Upper lobe of right lung (tissue), 1 donor: ENCODE measurements at places on chromosomes 1 and 21. TPM values are rescaled to one million over a fixed set of nuclear protein-coding genes. Genes with fewer than 3 reads are reported as not detected.

Gene AMY2B
- total RNA-seq, result 25.4 TPM

Gene SPRR2A
- not detected for total RNA-seq

Gene CFHR1
- not detected for total RNA-seq

Gene FCRL5
- total RNA-seq, result 0.93 TPM

Gene LRRC41
- total RNA-seq, result 53.6 TPM

Gene LAD1
- 42.6 TPM for total RNA-seq

DNA sequence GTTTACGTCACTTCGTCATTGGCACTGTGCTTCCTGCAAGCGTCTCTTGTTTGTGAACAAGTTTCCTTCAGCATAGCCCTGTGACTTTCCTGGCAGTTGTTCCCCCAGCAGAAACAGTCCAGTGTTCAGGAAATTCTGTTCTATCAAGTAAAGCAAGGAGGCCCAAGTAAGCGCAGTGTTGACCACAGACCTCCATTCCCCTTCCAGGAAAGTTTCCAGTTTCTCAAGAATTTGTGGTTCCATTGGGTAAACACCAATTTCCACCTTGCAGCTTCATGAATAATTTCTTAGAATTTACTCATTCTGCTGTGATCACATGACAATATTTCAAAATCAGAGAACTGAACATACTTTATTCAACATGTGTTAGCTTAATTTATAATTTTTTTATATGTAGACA, 88.5 kb upstream of the ETV3 start:
- H3K36me3 ChIP-seq, result no peaks in the 10 kb centered on the region
- no peak for DNase-seq
- H3K27me3 ChIP-seq, result no peaks in the 10 kb centered on the region
- no peaks in the 10 kb centered on the region for H3K4me1 ChIP-seq

DNA sequence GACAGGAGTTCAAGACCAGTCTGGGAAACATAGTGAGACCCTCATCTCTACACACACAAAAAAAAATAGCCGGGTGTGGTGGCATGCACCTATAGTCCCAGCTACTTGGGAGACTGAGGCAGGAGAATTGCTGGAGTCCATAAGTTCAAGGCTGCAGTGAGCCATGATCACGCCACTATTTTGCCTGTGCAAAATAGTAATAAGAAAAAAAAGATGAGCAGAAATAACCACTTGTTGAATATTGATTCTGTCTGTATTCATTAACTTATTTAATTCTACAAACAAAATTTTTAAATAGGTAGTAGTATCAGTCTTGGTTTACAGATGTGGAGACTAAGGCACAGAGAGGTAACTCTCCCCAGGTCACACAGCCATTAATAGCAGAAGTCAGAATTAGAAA, 16.9 kb downstream of the LRRC40 start:
- H3K36me3 ChIP-seq, result peaks cover 9% of the 10 kb centered on the region
- H3K4me1 ChIP-seq, result no peaks in the 10 kb centered on the region
- no peak overlapping the region for H3K4me3 ChIP-seq
- no peaks in the 10 kb centered on the region for H3K27me3 ChIP-seq
- no peak overlapping the region for H3K27ac ChIP-seq
- no peak for DNase-seq

DNA sequence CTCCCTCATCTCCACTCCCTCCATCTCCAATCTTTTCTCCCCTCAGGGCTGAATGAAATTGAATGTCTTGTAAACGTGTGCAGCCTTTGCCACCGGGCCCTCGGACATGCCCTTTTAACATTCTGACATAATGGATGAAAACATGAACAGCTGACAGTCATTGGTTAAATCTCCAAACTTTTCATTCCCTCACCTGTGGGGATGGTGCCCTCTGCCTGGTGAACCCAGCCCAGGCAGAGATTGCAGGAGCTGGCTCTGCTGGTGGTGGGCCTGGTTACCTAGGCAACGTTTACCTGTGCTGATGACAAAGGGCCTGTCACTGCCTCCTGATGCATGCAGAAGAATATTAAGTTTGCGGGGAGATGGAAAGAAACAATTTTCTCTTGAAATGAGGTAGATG, 21.3 kb downstream of the ST6GALNAC3 start:
- H3K27me3 ChIP-seq, result no peaks in the 10 kb centered on the region
- H3K4me3 ChIP-seq, result no peak overlapping the region
- H3K27ac ChIP-seq, result no peak overlapping the region
- H3K36me3 ChIP-seq, result no peaks in the 10 kb centered on the region
- DNase-seq, result no peak
- H3K4me1 ChIP-seq, result no peaks in the 10 kb centered on the region

GRCh38 chr1:97919585-97920261, 1.1 kb downstream of the DPYD start:
- no peaks in the 10 kb centered on the region for H3K36me3 ChIP-seq
- no peak for DNase-seq
- H3K27me3 ChIP-seq, result no peaks in the 10 kb centered on the region
- peak overlapping the region; percentile 94 for H3K27ac ChIP-seq
- H3K4me3 ChIP-seq, result peak overlapping the region; percentile 84
- peaks cover 32% of the 10 kb centered on the region for H3K4me1 ChIP-seq

- no peak overlapping the region for H3K27ac ChIP-seq
- peaks cover 40% of the 10 kb centered on the region for H3K4me1 ChIP-seq
- peak overlapping the region; percentile 67 for H3K4me3 ChIP-seq
- no peak for DNase-seq
Measured at GRCh38 chr1:182841368-182841988, 2.3 kb downstream of the DHX9 start.

- H3K36me3 ChIP-seq, result peaks cover 2% of the 10 kb centered on the region
- H3K4me1 ChIP-seq, result peaks cover 32% of the 10 kb centered on the region
- H3K27ac ChIP-seq, result peak overlapping the region; percentile 85
- H3K27me3 ChIP-seq, result no peaks in the 10 kb centered on the region
Measured at GRCh38 chr1:37691497-37692077, 729 bp upstream of the CDCA8 start.

GRCh38 chr1:112737573-112737972, 22.4 kb upstream of the PPM1J start:
- no peaks in the 10 kb centered on the region for H3K4me1 ChIP-seq
- no peaks in the 10 kb centered on the region for H3K36me3 ChIP-seq
- peaks cover 22% of the 10 kb centered on the region for H3K27me3 ChIP-seq
- H3K4me3 ChIP-seq, result no peak overlapping the region
- H3K27ac ChIP-seq, result no peak overlapping the region
- no peak for DNase-seq

GRCh38 chr1:83060221-83060620, 938.7 kb downstream of the TTLL7 start:
- H3K27ac ChIP-seq, result no peak overlapping the region
- no peaks in the 10 kb centered on the region for H3K27me3 ChIP-seq
- H3K36me3 ChIP-seq, result no peaks in the 10 kb centered on the region
- DNase-seq, result no peak
- no peaks in the 10 kb centered on the region for H3K4me1 ChIP-seq

DNA sequence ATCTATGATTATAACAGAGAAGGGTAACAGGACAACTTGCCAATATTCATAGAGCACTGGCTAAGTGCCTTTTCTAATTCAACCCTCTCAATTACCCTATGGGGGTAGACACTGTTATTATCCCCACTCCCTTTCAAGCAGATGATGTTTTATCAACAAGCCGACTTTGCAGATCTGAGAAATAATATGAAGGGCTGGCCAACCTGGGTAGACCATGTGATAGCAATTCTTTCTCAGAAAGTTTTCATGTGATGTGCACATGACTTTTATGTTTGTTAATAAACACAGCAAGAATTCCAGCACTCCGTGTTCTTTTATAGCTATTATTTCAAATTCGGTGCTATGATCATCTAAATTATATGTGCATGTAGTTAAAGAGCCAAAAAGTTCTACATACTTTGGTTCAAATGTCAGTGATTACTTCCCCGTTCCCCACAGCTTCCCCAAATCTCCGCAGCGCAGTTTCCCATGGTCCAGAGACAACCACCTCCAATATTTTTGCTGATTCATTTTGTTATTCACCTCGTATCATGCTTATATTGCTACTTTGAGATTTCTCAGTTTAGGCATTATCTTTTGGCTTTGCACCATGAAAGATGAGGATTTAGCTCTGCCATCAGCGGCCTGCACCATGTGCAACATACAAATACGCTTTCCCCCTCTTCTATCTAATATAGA, 96.7 kb upstream of the GADD45A start:
- no peak overlapping the region for H3K4me3 ChIP-seq
- no peaks in the 10 kb centered on the region for H3K36me3 ChIP-seq
- peaks cover 18% of the 10 kb centered on the region for H3K4me1 ChIP-seq
- no peaks in the 10 kb centered on the region for H3K27me3 ChIP-seq
- no peak for DNase-seq

- no peak overlapping the region for H3K4me3 ChIP-seq
- no peak for DNase-seq
- H3K4me1 ChIP-seq, result no peaks in the 10 kb centered on the region
- no peak overlapping the region for H3K27ac ChIP-seq
- H3K27me3 ChIP-seq, result no peaks in the 10 kb centered on the region
Measured at GRCh38 chr1:49199564-49199963, 422.9 kb upstream of the BEND5 start.

GRCh38 chr1:226100436-226101391, 38.2 kb downstream of the H3-3A start:
- no peaks in the 10 kb centered on the region for H3K27me3 ChIP-seq
- peak; percentile 75 for DNase-seq
- H3K36me3 ChIP-seq, result no peaks in the 10 kb centered on the region
- H3K27ac ChIP-seq, result no peak overlapping the region
- peak overlapping the region; percentile 53 for H3K4me3 ChIP-seq

- H3K27me3 ChIP-seq, result no peaks in the 10 kb centered on the region
- H3K27ac ChIP-seq, result no peak overlapping the region
- no peaks in the 10 kb centered on the region for H3K36me3 ChIP-seq
- no peak overlapping the region for H3K4me3 ChIP-seq
Measured at GRCh38 chr21:17693801-17694200, 81.1 kb upstream of the BTG3 start.

- H3K36me3 ChIP-seq, result no peaks in the 10 kb centered on the region
- no peaks in the 10 kb centered on the region for H3K4me1 ChIP-seq
- no peaks in the 10 kb centered on the region for H3K27me3 ChIP-seq
Measured at GRCh38 chr1:218600968-218601367, 255.8 kb downstream of the TGFB2 start.

DNA sequence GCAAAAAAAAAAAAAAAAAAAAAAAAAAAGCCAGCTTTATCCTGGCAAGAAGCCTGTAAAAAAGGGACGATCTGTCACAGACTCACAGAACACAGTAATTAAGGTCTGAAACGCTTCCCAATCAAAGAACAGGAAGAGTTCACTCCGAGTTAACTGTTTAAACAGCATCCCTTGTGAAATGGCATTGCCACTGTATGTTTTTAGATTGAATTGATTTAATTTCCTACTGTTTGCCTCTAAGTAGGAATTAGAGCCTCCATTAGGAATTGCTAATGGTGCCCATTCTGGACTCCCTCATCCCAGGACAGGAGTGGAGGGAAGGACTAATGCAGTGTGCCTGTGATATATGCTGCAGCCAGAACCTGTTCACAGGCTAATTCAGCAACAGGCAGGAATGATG, 370.8 kb downstream of the RWDD3 start:
- no peaks in the 10 kb centered on the region for H3K27me3 ChIP-seq
- DNase-seq, result no peak

GRCh38 chr1:82337635-82338034, 536.9 kb downstream of the ADGRL2 start:
- H3K27ac ChIP-seq, result no peak overlapping the region
- no peaks in the 10 kb centered on the region for H3K36me3 ChIP-seq
- no peaks in the 10 kb centered on the region for H3K4me1 ChIP-seq
- no peak overlapping the region for H3K4me3 ChIP-seq

GRCh38 chr1:72109916-72110315, 172.4 kb downstream of the NEGR1 start:
- H3K27ac ChIP-seq, result no peak overlapping the region
- no peaks in the 10 kb centered on the region for H3K36me3 ChIP-seq
- no peak overlapping the region for H3K4me3 ChIP-seq
- H3K4me1 ChIP-seq, result no peaks in the 10 kb centered on the region
- H3K27me3 ChIP-seq, result no peaks in the 10 kb centered on the region

DNA sequence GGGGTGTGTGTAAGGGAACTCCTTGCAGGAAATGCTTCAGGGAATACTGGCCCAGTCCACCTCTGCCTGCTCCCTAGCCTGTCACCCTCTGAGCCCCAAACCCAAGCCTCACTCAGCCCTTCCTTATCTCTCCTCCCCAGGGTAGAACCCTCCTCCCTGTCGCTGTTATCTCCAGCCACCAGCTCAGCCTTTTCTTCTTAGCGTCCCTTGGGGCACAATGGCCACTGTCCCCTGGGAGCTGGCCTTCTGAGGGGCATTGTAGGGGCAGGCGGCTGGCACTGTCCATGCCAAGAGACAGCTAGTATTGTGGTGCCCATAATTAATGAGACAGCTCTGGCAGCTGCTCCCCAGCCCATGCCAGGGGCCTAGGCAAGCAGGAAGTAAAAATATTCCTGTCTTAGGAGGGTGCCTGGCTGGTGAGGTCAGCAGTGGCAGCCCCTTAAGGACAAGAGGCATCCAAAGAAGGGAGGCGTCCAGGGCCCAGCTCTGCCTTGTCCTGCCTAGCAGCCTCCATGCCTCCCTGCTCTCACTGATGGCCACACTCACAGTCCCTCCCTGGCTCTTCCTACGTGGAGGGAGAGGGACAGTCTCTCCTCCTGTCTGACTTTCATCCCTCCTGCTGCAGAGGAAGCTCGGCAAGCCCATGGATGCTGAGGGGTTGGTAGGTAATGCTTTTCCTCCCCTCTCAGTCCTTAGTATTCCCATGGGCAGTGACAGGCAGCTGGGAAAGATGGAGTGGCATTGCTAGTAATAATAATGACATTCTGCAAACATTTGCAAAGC, 37.5 kb downstream of the KCNQ4 start:
- DNase-seq, result no peak
- no peak overlapping the region for H3K27ac ChIP-seq
- H3K4me3 ChIP-seq, result no peak overlapping the region
- H3K27me3 ChIP-seq, result no peaks in the 10 kb centered on the region
- H3K36me3 ChIP-seq, result no peaks in the 10 kb centered on the region

DNA sequence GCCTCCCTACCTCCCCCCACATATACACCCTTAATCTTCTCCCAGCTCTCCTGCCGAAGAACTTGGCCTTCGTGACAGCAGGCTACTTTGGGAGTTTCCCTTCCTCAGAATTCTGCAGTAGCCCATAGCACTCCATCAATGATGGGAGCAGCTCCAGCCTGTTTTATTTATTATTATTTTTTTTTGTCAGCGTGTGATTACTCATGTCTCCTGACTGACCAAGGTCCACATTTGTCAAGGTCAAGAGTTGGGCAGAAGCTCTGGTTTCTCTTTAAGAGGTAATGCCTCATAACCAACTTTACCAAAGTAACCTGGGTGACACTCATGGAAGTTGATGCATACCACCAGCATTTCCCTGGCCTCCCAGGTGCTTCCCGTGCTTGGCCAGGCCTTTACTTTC, 125.4 kb downstream of the ZZZ3 start:
- H3K27ac ChIP-seq, result no peak overlapping the region
- H3K4me3 ChIP-seq, result no peak overlapping the region
- H3K36me3 ChIP-seq, result peaks cover 12% of the 10 kb centered on the region
- H3K27me3 ChIP-seq, result no peaks in the 10 kb centered on the region
- no peak for DNase-seq

DNA sequence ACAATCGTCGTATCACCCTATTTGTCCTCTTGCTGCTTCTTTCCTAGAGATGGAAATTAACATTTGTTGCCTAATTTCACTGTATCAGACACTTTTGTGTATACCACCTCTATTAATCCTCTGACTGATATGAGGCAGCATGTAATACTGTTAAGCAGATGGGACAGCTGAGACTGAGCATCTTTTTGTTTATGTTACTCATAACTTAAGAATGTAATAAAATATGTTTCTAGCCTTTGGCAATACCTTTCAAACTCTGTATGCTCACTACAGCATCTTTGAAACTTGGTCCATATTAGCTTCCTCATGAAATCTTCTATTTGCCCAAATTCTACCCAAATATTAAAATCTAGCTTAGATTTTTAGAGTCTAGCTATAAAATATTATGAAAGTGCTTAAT, 2.3 kb downstream of the OR14K1 start:
- DNase-seq, result no peak
- H3K27me3 ChIP-seq, result no peaks in the 10 kb centered on the region
- H3K4me1 ChIP-seq, result no peaks in the 10 kb centered on the region

- H3K4me1 ChIP-seq, result no peaks in the 10 kb centered on the region
- DNase-seq, result no peak
- no peaks in the 10 kb centered on the region for H3K27me3 ChIP-seq
Measured at GRCh38 chr1:189350983-189351616, 1126.6 kb downstream of the BRINP3 start.
